ENCODE measurements at places on chromosomes 11 and 22. TPM values are rescaled to one million over a fixed set of nuclear protein-coding genes. Genes with fewer than 3 reads are reported as not detected.

The MRPL48 gene
- 21.0 TPM for total RNA-seq

The OR51I1 gene
- total RNA-seq, result not detected

The HSCB gene
- 19.7 TPM for total RNA-seq

The RFPL3 gene
- total RNA-seq, result not detected

The ZNRF3 gene
- total RNA-seq, result 7.5 TPM

The LDHA gene
- 301 TPM for total RNA-seq

The SMC1B gene
- total RNA-seq, result not detected

The KCNK7 gene
- total RNA-seq, result 0.27 TPM

The CHRM4 gene
- not detected for total RNA-seq

The YWHAH gene
- 127 TPM for total RNA-seq

- DNase-seq, result no peak
Observed at GRCh38 chr22:37126383-37126782, 16.9 kb upstream of the TMPRSS6 start.

DNA sequence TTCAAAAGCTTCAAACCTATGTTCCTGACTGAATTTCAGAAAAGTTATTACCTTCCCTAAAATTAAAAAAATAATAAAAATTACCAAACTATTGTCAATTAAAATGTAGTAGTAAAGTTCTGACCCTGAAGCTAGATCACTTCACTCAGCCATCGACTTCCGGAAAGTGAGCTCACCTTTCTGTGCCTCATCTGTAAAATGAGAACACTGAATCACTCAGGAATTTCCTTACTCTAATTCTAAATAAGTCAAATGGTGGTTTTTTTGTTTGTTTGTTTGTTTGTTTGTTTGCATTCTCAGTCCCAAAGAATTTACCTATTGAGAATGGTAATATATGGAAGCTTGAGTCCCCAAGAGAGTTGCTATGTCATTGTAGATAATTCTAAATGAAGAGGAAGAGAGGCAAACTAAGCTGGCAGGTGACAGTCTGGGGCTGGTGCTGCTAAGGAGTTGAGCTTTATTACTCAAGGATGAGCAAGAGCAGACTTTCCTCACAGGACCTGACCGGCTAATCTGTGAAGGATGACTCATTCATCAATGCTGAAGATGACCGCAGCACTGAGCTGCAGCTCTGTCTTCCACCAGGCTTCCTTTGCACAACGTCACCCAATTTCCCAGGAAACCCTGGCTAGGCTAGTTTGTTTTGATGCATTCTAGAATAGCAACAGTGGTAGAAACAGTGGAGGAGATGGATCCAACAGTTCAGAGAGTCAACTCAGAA is 248.8 kb downstream of the RAB38 start:
- no peak for DNase-seq

GRCh38 chr11:88340366-88340935 is 2.9 kb upstream of the CTSC start:
- DNase-seq, result no peak

GRCh38 chr22:26321469-26321913 is 107.6 kb upstream of the ASPHD2 start:
- DNase-seq, result no peak

- peak; percentile 80 for DNase-seq
Observed at GRCh38 chr11:114180301-114181055, 115.7 kb upstream of the NNMT start.

DNA sequence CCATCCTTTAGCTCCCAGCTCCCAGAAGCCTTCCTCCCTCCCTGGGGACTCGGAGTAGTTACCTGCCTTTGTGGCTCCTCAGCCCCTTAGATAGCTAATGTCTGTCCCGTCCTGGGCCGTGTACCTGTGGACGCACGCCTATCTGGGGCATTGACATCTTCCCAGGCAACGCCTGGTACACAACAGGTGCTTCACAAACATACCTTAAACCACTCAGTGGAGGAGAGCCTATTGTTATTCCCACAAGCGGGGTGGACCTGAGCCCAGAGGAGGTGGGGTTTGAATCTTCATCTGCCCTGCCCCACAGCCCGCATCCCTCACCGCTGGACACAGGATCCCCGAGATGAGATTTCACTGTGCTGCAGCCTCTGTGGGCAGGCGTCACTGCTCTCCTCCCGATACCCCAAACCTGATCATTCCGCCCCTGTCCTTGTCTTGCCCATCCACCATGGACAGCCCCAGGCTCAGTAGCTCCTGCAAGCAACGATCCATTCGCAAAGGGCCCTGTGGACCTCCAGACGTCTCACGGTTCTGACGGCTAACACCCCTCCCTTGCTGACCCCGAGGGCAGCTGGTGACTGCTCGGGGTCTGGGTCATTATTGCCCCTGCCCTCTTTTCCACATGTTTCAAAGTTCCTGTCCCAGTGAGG is 73.8 kb upstream of the SHISAL1 start:
- no peak for DNase-seq

GRCh38 chr11:120136356-120136755 is 1.6 kb downstream of the TRIM29 start:
- DNase-seq, result peak; percentile 4

DNA sequence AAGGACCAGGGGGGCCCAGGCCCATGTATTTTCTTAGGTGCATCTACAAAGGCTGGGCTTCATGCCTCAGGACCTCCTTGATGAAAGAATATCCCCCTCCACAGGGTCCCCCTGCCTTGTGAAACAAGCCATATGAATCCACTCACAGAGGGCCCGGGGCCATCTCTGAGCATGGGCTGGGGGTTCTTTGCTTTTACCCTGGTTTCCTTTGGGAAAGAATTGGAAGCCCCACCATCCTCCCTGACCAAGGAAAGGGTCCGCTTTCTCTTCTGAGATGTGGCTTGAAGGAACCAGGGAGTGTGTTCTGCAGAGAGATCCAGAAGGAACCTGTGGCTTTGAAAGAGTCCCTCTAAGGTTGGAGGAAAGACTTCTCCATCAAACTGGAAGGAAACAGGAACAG is 9.2 kb upstream of the ANO1 start:
- DNase-seq, result no peak

DNA sequence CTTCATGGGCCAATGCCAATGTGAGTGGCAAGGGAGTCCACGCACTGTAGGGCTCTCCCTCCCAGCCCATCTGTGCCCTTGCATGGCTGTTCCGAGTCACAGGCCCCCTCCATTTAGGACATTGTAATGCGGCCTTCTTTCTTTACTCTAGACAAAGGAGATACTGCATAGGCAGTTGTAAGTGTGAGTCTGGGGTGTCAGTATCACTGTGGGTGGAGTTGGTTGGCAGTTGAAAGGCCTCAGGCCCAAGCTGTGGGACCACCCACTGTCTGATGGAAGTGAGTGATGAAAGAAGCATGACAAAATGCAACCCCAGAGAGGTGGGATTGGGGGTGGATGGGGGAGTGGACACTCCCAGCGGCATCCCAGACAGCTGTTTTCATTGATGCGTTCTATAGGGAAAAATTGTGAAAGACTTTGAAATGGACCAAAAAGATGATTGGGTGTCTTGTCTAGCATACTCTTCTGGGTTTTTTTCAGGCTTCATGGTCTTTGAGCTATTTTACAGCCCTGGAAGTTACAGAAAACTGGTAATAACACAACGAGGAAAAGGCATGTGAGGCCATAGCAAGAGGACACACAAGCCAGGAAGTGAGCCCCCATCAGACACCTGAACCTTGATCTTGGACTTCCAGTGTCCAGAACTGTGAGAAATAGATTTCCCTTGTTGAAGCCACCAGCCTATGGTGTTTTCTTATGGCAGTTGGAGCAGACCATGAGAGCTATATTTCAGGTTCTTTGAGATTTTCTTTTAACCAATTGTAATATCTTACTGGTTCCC is 114.6 kb downstream of the NECTIN1 start:
- no peak for DNase-seq

- no peak for DNase-seq
Observed at GRCh38 chr22:46774980-46775849, 12.8 kb downstream of the TBC1D22A start.

DNA sequence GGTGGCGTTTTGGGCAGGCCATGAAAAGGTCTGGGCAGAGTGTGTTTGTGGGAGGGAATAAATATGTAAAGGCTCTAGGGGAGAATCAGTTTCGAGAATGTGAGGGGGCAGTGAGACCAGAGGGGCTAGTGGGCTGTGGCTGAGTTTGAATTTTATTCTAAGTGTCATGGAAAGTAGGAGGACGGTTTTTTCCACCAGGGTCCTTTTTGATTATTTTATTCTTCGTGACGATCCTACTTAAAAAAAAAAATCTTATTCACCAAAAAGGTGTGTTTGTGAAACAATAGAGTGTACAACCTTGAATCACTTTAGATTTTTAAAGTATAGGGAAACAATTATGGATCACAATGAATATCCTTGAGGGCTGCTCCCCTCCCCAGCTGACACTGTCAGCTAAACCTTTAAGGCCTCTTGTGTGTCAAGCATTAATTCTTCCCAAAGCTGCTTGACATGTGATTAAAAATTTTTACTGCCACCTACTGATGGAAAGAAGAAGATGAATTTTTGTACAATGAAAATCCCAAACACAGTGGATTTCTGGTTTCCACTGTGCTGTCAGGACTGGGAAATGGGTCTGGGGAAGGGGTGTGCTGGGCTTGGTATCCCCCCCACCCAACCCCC is 107.5 kb upstream of the OR4B1 start:
- no peak for DNase-seq

GRCh38 chr22:19019029-19019678 is 83.1 kb upstream of the PRODH start:
- no peak for DNase-seq

- no peak for DNase-seq
Observed at GRCh38 chr11:134433251-134433650, 21.2 kb upstream of the B3GAT1 start.

DNA sequence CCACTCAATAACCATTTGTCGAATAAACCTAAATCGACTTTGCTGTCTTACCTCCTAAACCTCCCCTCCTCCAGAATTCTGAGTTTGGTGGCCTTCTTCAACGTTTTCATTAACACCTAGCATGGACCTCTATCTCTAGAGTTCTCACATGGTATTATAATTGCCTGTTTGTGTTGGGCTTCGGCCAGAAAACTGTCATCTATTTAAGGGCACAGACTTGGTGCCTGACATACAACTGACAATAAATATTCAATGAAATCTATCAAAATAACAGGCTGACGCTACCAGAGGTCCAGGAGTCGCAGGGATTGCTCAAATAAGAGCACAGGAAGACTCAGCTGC is 687 bp downstream of the ALKBH8 start:
- DNase-seq, result no peak

- DNase-seq, result no peak
Observed at GRCh38 chr11:109300211-109300610, 121.8 kb upstream of the C11orf87 start.

DNA sequence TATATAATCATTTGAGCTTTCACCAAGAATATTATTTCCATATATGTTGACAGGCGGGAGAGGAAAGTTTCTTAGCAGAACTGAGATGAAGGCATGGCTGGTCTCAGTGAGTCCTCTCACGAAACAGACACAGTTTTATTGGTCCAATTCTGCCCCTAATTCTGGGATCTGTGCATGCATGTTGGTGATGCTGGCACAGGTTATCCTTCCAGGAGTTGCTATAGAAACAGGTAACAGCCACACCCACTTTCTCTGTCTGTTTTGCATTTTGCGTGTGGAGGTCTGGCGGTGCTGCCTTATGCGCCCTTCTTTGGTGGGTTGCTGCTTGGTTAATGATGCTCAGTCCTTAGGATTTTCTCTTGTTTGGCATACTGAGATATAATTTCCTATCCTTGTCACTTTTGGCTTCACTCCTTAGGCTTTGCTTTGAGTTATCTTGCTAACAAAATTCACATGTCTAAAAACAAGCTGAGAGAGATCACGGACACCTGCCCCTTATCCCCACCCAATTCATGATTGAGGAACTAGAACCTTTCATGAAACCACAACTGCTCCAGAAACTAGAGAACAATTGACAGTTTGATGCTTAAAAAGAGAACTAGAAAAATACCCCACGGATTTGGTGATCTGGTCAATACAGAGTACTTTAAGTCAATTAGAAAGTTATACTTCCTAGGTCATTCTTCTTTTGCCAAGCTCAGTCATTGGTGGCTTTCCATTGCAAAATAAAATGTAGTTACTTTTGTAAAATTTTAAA is 189.3 kb downstream of the FAT3 start:
- DNase-seq, result no peak

GRCh38 chr11:12765428-12765827 is 91.2 kb downstream of the TEAD1 start:
- DNase-seq, result no peak

- no peak for DNase-seq
Observed at GRCh38 chr11:30364139-30364836, 41.4 kb downstream of the ARL14EP start.

Data from transverse colon (tissue), 4 donors.